Urothelium cell line (cell line): ENCODE measurements at places on chromosomes 2 and 18.

DNA sequence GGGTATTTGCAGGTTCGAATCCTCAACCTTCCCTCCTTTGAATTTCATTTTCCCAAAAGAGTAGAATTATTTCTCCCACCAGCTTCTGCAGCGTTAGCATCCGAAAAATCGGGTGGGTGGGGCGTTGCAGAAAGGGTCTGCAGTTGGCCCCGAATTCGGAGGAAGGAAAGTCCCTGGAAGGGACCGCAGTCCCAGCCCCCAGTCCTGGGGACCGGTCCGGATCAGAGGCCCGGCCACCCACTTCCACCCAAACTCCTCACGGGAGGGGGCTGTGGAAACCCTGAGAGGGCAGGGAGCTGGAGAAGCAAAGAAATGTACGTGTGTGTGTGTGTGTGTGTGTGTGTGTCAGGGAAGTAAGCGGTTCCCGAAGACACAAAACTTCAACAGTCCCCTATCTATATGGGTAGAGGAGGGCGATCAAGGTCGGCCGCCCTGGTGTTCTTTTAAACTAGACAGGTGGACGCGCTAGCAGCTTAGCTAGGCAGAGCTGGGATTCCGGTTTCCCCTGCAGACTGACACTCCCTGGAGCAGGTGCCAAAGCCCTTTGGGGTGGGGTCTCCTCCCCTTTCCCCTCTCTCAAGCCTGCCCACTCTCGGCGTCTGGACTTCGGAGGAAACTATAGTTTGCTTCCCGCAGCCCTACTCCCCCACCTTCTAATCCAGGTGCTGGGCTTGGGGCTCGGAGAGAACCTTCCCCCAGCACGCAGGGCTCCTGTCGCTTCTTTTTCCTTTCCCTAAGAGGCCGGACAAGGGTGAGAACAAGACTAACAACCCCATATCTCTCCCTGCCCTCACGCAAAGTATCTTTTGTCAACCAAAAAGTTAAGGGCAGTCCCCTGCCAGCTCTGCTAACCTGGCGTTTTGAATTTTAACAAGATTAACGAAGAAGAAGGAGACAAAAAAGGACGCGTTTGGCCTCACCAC lies 4.8 kb upstream of the ONECUT2 start:
- DNase-seq: no peak

DNA sequence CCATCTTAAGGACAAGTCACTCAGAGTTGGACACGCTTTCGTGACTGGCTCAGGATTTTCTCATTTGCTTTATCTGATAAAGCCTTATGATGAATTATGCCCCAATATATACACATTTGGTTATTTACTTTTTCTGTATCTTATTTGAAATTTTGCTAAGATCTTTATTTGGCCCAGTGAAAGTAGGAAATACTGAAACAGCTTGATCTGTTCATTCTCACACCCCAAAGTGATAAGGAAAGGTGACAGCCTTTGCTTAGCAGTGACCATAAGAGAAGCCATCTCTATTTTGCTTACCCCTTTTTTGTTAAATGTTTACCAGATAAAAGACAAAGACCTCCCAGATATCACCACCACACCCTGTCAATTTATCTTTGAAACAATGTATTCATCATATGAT lies 428.3 kb downstream of the PARD3B start:
- DNase-seq: no peak

- peak; percentile 84 for DNase-seq
These were observed 29.5 kb downstream of the PAX8 start for GRCh38 chr2:113248997-113249770.

DNA sequence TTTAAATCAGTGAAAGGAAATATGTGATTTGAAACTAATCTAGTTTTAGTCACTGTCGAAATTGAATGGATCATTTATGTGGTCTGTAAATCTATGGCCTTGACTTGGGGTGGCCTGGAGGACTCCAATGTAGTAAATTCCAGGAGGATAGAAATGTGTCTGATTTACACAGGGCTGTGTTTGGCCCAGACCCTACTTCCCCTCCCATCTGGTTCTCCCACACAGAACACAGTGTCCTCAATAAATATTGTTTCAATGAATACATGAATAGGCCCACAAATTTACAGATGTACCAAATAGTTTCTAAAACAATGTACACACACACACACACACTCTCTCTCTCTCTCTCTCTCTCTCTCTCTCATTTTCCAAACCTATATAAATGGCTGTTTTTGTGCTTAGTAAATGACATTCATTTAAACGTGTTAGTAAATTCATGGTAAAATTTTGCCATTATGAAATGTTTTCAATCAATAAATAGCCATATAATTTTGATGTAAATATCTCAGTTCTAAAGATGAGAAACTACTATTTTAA lies 1.9 kb downstream of the CCDC68 start:
- no peak for DNase-seq

- peak; percentile 66 for DNase-seq
These were observed 386.9 kb downstream of the FIGN start for GRCh38 chr2:163348857-163349380.

DNA sequence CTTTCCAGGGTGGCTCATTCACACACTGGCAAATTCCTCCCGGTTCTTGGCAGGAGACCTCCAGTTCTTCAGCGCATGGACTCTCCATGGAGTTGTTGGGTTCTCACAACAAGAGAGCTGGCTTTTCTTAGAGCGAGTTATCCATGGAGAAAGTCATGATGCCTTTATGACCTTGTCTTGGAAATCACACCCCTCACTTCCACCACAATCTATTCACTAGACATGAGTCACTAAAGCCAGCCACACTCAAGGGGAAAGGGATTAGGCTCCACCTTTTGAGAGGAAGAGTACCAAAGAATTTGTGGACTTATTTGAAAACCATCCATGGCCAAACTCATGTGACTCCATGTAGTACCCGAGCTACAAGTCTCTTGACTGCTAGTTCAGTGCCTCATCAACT lies 160.5 kb downstream of the SETBP1 start:
- DNase-seq: no peak

DNA sequence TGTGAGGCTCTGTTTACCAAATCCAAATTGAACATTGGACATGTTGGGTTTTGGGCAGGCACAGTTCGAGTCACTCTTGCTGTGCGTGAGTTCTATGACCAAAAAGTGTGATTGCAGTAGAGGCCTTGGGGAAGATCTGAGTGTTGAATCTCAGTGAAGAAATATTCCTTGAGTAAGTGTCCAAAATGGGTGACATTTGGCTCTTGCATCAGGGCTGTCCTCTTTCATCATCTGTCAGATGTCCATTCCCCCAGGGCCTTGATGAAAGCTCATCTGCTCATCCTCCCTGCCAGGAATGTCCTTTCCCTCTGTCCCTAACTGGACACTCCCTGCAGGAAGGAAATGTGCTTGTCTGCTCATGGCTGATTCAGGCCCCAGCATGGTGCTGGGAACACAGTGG lies 6.4 kb upstream of the SFTPB start:
- DNase-seq: no peak

- no peak for DNase-seq
These were observed 204.2 kb downstream of the AGAP1 start for GRCh38 chr2:235698028-235698427.

GRCh38 chr18:58255701-58256311 lies 211.8 kb downstream of the NEDD4L start:
- no peak for DNase-seq

DNA sequence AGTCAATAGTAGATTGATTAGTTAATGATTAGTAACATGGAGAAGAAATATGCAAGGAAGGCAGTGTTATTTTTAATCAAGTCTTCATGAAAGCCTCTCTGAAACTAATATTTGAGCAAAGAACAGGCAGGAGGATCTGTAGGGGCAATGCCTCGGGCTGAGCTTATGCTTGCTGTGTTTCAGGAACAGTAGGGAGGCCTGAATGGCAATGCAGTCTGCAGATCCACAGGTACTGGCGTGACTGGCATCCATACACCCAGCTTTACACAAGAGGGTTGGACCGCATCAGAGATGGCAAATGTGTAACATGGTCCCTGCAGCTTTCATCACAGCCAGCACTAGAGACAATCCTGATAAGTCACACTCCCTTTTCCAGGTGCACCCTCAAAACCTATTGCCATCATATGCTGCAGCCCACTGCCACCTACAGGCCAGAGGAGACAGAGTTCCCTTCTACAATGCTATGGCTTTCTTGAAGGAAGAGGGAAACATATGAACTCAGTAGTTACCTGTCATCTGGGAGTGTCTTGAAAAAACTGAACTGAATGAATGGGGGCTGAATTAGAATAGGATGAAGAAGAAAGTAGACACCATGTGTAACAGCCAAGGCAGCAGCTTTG lies 582.4 kb upstream of the RAB6C start:
- peak; percentile 51 for DNase-seq

GRCh38 chr18:58793361-58793760 lies 71.3 kb upstream of the ZNF532 start:
- DNase-seq: no peak
